ENCODE measurements at places on chromosomes 7 and 10.

GRCh38 chr10:121797490-121797889 is 130.3 kb downstream of the ATE1 start:
- no peak for DNase-seq

DNA sequence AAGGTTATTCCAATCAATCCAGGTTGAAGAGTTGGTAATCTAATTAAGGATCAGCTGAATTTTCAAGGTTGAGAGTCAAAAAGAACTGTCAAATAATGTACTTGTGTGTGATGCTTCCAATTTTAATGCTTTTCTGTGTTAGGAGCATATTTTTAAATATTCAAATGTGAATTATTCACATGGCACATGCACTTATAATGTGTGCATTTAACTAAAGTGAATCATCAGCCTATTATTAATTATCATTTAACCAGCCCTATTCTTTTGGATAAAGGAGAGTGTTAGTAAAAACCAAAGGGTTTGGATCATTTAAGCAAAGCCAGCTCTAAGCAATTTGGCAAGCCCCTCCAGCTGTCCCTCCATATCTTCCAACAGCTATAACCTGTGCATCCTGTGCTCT is 11.2 kb downstream of the LGI1 start:
- DNase-seq, result no peak

DNA sequence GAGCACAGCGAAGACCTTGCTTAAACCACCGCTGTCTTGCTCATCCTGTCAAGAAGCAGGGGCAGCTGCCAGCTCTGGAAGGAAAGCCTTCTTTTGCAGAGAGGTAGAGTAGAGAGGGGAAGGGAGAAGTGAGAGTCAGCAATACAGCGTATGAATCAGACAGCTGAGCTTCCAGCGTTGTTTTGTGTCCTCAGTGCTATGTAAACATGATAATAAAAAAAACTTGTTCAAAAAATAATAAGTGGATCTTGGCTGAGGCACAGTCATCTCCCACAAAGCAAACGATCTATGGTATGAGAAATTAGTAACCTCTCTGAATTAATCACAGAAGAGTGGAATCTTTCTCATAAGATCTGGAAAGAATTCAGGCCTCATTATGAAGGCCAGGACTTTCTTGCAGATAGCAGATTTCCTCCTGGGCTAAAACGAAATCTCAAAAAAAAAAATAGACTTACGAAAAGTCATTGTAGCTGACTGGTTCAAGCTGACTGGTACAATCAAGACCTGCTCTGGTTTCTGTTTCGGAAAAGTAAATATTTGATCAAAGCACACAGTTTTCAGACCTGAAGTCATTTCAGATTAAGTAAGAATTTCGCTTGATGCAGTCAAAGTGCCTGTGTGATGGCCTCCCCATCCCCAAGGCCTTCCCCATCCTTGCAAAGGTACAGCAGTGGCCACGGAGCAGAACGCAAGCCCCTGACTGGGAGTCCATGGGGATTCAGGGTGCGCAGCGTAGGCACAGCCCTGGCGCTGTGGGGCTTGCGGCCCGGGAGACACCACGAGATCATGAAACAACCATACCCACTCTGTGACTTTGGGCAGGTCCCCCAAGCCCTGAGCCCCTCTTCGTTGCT is 29.4 kb downstream of the CHST15 start:
- DNase-seq, result peak; percentile 53

DNA sequence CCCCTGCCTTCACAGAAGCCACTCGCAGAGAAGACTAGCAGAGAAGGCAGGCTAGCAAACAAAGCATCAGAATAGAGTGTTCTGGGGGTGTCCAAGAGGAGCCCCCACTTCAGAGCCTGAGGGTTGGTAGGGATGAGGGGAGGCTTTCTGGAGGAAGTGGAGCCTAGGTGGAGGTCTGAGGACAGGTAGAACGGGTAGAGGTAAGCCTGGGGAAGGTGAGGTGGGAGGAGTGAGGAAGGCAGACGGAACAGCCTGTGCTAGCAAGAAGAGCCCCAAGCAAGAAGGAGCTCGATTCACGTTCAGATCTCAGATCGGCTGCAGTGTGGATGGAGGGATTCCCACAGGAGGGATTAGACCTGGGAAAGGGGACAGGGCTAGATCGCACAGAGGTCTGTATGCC is 66.0 kb upstream of the DUSP5 start:
- DNase-seq, result no peak

DNA sequence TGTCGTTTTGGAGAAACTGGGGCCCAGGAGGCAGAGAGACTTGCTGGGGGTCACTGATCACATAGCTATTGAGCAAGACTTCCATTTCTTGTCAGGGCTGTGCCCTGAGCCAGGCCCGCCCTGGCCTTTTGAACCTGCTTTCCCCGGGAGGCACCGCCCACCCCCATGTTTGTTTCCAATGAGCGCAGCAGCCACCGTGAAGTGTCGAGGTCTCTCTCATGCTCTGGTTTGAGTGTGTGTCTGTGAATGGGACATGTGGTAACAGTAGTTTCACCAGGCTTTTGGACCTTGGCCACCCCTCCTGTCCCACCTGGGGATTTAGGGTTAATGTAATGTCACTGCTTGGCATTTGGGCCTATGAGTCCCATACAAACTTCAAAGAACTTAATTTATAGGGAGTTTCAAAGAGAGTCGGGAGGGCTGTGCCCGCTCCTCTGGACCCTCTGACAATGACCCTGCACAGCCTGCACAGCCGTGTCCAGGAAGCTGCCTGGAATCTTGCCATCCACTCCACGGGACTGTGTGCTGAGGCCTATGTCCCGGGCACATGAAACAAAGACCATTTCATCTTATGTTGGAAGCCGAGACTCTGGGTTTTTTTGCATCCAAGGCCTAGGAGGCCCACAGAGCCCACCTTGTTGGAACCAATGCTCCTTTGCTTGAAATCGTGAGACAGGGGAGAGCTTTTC is 6.3 kb downstream of the PRF1 start:
- DNase-seq, result no peak

DNA sequence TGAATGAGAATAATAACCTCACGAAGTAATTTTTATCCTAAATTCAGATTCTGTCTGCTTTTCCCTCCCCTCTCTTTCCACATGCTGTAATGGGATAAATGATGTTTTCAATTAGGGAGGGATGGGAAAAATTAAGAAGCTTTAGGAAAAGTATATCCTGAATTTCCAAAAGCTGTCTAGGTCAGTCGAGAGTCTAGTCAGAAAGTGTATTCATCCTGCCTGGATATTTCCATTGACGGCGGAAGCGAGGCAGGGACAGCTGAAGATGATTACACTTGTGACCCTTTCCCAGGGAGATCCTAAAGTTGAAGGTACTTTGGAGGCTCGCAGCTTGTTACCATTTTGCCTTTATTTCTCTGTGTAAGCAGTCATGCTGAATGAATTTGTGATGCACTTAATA is 204.1 kb downstream of the ZNF365 start:
- DNase-seq, result no peak

GRCh38 chr7:102063690-102064180 is 222.9 kb upstream of the SH2B2 start:
- DNase-seq, result peak; percentile 23

DNA sequence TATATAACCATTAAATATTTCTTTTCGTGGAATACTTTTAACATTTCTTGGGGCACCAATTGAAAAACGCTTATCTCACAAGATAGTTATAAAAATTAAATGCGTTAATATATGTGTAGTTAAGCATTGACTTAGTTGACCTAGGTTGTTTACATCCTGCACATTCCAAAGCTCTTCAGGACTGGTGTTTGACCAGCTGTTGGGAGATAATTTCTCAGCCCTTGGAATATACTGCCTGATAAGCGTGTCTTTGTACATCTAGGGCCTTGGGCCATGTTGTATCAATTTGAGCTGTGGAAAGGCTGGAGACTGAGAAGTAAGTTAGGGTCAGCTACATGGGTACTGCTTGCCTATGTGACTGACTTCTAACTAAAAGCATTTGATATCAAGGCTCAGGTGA is 90.0 kb upstream of the AOAH start:
- no peak for DNase-seq
